Activated CD8-positive, alpha-beta T cell treated with anti-CD3 and anti-CD28 coated beads for 36 hours (primary cell): ENCODE measurements at places on chromosomes 13 and 19. TPM values are rescaled to one million over a fixed set of nuclear protein-coding genes. Genes with fewer than 3 reads are reported as not detected.

The RNF113B gene
- not detected for total RNA-seq

The TRPC4 gene
- not detected for total RNA-seq

GRCh38 chr19:56253737-56254136 lies 18.8 kb upstream of the EDDM13 start:
- DNase-seq = no peak
- no peak overlapping the region for H3K27ac ChIP-seq
- no peaks in the 10 kb centered on the region for H3K27me3 ChIP-seq
- no peak overlapping the region for H3K4me3 ChIP-seq
- H3K4me1 ChIP-seq = no peaks in the 10 kb centered on the region
- peaks cover 4% of the 10 kb centered on the region for H3K36me3 ChIP-seq

- peak overlapping the region; percentile 73 for H3K4me3 ChIP-seq
- no peak overlapping the region for H3K27ac ChIP-seq
- H3K27me3 ChIP-seq = peaks cover 75% of the 10 kb centered on the region
Measured at GRCh38 chr19:10292206-10292788, 2.5 kb downstream of the ICAM5 start.

DNA sequence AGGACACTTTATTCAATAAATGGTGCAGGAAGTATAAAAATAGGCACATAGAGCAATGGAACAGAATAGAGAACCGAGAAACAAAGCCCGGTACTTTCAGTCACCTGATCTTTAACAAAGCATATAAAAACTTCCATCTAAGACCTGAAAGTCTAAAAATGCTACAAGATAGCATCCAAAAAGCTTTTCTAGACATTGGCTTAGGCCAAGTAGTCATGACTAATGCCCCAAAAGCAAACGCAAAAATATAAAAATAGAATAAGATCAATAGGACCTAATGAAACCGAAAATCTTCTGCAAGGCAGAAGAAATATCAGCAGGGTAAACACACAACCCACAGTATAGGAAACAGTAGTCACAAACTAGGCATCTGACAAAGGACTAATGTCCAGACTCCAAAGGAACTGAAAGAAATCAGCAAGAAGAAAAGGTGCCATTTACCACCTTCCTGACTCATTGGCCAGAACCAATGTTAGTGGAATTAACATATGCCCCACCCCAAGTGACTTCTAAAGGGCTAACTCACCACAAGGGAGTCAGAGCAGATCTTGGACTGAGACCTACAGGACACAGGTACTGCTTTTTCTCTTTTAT lies 40.8 kb upstream of the CEACAM21 start:
- DNase-seq = no peak
- peaks cover 24% of the 10 kb centered on the region for H3K36me3 ChIP-seq
- peak overlapping the region; percentile 62 for H3K4me3 ChIP-seq
- H3K27ac ChIP-seq = peak overlapping the region; percentile 88
- H3K27me3 ChIP-seq = peaks cover 14% of the 10 kb centered on the region

DNA sequence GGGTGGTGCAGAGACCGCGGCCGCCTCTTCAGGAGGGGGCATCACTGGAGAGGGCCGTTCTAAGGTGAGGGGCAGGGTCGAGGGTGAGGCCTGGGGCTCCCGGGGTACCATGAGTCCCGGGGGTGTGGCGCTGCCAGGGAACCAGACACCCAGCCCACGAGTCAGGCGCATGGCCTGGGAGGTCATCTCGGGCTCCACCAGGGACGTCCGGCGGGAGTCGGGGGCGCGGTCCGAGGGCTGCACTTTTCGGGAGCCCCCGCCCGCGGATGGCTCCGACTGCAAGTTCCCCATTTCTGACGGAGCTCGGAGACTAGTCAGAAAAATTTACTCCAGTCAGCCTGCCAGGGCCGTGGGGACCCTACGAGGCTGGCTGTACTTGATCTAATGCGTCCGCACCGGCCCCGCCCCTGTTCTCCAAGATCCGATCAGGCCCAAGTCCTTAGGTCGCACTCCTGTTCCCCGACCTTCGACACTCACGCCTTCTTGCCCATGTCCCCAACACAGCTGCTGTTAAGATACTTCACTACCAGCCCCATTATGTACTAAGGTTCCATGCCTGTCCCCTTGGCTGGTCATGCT lies 774 bp downstream of the GGN start:
- peaks cover 31% of the 10 kb centered on the region for H3K36me3 ChIP-seq
- no peak for DNase-seq
- peaks cover 20% of the 10 kb centered on the region for H3K4me1 ChIP-seq
- H3K27ac ChIP-seq = no peak overlapping the region
- H3K27me3 ChIP-seq = peaks cover 25% of the 10 kb centered on the region
- H3K4me3 ChIP-seq = peak overlapping the region; percentile 40

GRCh38 chr19:31160336-31160926 lies 188.8 kb downstream of the TSHZ3 start:
- no peaks in the 10 kb centered on the region for H3K4me1 ChIP-seq
- no peak overlapping the region for H3K27ac ChIP-seq
- H3K36me3 ChIP-seq = no peaks in the 10 kb centered on the region
- H3K27me3 ChIP-seq = peaks cover 18% of the 10 kb centered on the region
- DNase-seq = no peak
- no peak overlapping the region for H3K4me3 ChIP-seq

The ZNF223 gene
- total RNA-seq = 0.67 TPM

The ACP4 gene
- total RNA-seq = not detected

- no peak overlapping the region for H3K4me3 ChIP-seq
- H3K27me3 ChIP-seq = no peaks in the 10 kb centered on the region
- peaks cover 17% of the 10 kb centered on the region for H3K36me3 ChIP-seq
- H3K27ac ChIP-seq = no peak overlapping the region
Measured at GRCh38 chr13:45490068-45490467, 25.3 kb downstream of the COG3 start.

The KL gene
- total RNA-seq = 0.22 TPM
